ENCODE measurements at places on chromosomes 6 and 20.

- DNase-seq = no peak
Observed at GRCh38 chr20:62276439-62276838, 26.4 kb upstream of the ADRM1 start.

GRCh38 chr6:139686308-139686707 lies 311.9 kb upstream of the CITED2 start:
- no peak for DNase-seq

DNA sequence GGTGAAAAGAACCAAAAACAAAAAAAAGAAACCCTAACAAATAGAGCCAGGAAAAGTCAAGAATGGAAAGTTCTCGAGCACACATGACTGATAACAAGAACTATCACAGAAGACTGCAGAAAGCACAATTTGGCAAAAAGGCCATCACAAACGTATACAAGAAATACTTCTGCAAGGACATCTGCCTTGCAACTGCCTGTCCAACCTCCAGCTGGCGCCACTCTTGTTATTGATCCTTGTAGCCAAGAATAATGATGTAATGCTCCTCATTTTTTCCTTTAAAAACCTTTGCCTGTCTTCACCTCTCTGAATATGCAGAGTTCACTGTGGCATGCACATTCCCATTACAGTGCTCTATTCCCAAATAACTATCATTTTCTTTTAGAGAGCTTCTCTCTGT lies 87.9 kb upstream of the BMP5 start:
- no peak for DNase-seq

DNA sequence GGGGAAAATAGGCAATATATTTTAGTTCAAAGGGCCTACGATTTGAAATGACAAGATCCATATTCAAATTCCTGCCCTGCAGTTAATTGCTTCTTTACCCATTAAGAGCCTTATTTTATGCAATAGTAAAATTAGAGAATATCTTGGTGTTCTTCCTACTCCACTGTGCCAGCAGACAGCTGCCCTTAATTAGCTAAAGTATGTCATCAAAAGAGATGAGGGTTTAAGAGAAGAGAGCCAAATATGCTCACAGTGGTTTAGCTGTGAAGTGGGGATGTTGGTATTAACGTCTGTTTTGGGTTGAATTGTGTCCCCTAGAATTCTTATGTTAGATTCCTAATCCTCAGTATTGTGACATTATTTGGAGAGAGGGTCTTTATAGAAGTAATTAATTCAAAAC lies 148.1 kb downstream of the MOXD1 start:
- no peak for DNase-seq

DNA sequence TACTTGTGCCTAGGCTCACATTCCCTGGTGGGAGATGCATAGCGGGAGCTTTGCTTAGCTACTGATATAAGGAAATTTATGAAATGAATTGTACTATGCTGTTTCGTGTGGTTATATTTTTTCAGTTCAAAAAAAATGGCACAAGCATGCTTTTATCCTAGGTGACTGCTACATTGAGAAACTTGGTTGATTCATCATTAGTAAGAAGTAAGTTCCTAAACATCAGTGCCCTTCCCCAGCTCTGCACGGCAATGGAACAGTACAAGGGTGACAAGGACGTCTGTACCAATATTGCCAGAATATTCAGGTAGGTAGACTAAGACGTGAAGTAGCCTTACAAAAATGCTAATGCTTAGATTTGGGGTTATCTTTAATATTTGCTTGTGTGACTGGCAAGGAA lies 79.7 kb downstream of the ARMC2 start:
- no peak for DNase-seq

DNA sequence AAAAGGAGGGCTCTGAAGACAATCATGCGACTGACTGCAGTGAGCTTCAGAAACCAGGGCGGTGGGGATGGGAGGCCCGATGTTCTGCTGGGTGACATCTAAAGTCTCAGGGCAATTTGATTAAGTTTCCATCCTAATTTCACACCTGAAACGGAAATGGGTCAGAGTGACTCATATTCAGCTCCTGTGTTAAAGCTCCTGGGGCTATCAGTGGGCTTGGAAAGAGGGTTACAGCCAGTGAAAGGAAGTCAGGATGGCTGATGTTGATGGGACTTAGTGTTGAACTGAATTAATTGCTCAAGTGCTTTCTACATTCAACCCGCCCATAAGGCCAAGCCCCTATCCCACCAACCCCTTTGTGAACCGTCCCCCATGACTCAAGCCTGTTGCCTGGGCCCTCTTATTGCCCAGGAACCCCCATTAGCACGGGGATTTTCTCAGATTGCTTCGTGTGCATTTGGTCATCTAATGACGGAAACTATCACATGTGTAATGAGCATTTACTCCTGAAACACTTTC lies 47.1 kb upstream of the TBC1D7 start:
- no peak for DNase-seq

- no peak for DNase-seq
Observed at GRCh38 chr6:103723438-103724322, 1136.0 kb downstream of the HACE1 start.

- DNase-seq = no peak
Observed at GRCh38 chr6:52984247-52984646, 10.8 kb downstream of the GSTA4 start.

- no peak for DNase-seq
Observed at GRCh38 chr6:127902933-127903332, 2.1 kb upstream of the THEMIS start.

DNA sequence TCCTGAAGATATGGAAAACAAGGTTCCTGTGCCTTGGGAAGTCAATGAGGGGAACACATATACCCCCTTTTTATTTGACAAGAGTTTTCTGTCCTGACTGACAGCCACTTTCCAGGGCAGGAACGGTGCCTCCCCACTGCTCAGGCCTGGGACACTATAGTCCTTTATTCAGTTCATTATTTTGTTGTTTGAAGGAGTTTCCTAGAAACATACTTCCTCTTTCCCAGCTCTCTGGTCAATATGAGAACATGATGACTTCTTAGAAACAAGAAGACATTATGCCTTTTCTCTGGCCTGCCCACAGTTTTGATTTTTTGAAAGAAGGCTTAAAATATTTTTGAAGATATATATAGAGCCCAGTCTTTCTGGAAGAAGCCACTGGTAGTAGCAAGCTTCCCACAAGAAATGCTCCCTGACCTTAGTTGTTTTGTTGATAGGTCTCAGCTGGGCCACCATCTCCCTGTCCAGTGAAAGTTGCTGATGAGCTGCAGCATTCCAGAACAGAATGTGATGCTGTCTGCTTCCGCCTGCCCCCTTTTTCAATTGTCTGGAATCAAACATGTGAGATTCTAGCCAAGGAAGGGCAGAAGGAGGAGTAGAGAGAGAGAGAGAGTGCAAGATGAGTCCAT lies 350.0 kb upstream of the PRND start:
- no peak for DNase-seq

- DNase-seq = no peak
Observed at GRCh38 chr6:86535100-86535499, 402.2 kb upstream of the HTR1E start.

DNA sequence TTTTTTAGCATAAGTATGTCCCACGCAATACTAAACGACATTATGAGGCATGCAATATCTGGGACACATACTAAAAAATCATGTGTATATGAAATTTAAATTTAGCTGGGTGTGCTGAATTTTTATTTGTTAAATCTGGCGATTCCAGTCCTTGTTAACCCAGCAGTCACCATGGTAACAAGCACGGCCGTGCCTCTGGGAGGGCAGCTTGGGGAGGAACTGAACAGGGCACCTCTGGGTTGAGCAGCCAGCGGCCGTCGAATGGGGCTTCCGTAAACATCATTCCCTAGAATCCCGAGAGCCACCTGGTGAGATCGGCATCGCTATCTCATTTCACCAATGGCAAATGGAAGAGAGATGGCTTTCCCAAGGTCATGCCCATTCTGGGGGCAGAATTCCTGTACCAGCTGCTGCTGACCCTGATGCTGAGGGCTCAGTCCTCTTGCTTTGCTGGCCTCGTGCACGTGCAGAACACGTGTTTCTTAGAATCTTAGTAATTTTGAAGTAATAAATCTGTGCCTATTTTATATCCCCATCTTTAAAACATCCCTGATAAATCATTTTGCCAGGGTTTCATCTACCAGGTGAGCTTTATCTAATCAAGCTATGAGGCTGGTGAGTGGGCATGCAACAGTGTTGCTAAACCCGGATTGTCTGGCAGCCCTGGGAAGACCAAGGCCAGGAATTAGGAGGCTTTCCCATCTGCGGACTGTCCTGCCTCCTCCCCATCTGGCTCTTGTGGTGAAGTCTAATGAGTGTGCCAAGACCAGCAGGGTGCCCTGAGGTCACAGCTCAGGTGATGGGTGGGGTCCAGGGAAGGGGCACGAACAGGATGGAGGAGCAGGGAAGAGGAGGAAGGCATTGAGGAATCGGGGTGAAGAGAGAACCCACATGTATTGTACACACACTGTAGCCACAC lies 85.1 kb downstream of the AGPAT4 start:
- DNase-seq = no peak

Data from cortex of kidney (tissue), 1 donor.